SK-N-DZ (cell line): ENCODE measurements at places on chromosomes 1 and 21.
A peak's percentile ranks its signal among the peaks of the same experiment; 100 is the strongest.

DNA sequence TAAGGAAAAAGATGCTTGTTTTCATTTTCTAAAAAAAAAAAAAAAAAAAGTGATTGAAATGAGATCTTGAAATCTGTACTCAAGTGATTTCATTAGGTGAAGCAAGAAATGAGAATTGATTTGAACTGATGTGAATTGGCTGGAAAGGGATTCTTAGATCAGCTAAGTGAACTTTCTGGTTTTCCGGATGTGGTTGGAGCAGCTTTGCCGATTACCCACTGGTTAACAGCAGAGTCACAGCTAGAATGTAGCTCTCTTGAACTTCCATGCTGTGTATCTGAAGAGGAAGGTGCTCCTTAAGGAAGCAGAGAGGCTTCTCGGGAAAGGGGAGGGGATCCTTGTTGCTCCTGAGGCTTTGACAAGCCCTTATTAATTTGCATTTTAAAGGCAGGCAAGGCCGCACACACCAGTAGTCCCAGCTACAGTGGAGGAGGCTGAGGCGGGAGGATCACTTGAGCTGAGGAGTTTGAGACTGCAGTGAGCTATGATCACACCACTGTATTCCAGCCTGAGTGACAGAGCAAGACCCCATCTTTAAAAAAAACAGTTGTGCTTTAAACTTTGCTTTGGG is 28.7 kb upstream of the PWP2 start:
- DNase-seq = no peak

DNA sequence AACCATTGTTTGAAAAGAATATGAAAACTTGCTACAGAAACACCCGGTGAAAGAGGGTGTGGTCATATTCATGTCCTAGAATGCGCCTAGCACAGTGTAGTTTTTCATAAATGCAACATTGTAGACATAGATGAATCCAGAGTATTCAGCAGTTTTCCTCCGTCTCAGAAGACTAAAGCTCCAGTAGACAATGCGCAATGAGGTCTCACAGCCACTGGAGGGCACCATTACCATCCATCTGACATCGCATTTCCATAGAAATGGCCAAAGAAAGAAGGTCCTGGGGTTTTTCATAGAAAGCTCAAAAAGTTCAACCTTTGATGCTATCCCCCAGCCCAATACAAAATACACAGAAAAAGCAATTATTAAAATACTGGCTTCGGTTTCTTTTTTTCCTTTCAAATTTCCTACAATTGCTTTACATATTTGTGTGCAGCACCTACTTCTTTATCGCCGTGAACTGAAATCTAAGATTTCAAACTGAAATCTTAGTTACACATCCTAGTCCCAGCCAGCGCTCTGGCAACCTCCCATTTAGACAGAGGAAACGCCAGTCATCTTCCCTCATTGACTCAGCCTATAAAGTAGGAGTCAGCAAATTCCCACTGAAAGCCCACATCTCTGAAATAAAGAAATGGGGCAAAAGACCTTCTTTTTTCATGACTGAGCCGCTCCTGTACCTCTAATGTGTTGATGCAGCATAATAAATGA is 3.9 kb upstream of the CD58 start:
- peak; percentile 54 for DNase-seq

GRCh38 chr21:44524414-44525371 is 15.3 kb downstream of the KRTAP10-1 start:
- no peak for DNase-seq

- DNase-seq = no peak
Observed at GRCh38 chr1:201599548-201599947, 60.6 kb downstream of the NAV1 start.

- no peak for DNase-seq
Observed at GRCh38 chr1:63679589-63679988, 86.4 kb downstream of the PGM1 start.

- no peak for DNase-seq
Observed at GRCh38 chr1:219119839-219120238, 53.8 kb upstream of the LYPLAL1 start.

DNA sequence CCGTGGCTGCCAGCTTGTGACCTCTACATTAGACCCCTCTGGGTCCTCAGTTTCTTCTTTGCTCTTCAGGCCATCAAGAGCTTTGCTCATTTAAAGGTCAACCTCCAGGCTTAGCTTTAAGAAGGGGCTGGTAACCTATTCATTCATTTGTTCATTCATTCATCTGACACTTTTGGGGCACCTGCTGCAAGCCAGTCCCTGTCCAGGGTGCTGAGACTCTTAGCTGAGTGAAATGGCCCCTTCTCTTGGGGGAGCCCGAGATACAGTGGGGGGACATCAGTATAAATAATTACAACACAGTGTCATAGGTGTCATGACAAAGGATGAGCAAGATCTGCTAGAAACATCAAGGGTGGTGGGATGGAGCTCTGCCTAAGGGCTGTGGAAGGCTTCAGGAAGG is 10.5 kb upstream of the TTC4 start:
- no peak for DNase-seq

- no peak for DNase-seq
Observed at GRCh38 chr1:115744646-115745275, 23.8 kb downstream of the CASQ2 start.

DNA sequence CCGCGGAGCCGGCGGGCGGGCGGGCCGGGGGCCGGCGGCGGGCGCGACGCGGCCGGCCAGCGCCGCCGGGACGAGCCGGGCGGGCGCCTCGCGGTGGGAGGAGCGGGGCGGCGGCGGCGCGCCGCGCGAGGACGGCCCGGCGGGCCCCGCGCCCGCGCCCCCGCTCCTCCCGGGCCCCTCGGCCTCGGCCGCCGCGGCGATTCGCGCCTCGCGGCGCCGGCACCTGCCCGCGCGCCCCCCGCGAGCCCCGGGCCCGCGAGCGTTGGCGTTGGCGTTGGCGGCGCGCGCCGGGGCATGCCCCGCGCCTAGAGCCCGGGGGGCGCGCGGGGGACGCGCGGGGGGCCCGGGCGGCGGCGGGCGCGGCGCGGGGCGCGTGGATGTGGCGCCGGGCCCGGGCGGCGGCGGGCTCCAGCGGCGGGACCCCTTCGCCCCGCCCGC is at the start of gene SKI:
TSS of gene SKI (plus strand) at position 163 of the 438 bp plus-strand sequence. CDS start 448 bp downstream, outside the sequence.
- DNase-seq = no peak

- no peak for DNase-seq
Observed at GRCh38 chr1:234683861-234684632, 74.1 kb upstream of the IRF2BP2 start.

DNA sequence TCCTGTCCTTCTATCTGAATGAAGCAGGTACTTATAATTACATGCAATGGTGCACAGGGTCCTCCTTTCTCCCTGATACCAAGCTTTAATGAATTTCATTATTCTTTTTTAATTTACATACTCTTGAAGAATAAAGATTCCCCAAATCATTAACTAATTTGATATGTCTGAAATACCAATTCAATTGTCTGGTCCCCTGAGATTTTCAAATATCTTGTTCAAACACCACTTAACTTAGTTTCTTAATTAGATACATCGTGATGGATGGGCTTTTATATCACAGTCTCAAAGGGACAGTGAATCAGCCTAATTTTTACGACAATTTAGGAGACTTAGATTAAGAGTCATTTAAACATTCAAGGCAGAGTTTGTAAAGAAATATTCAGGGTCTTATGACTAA is 1054.6 kb downstream of the PLA2G4A start:
- no peak for DNase-seq

DNA sequence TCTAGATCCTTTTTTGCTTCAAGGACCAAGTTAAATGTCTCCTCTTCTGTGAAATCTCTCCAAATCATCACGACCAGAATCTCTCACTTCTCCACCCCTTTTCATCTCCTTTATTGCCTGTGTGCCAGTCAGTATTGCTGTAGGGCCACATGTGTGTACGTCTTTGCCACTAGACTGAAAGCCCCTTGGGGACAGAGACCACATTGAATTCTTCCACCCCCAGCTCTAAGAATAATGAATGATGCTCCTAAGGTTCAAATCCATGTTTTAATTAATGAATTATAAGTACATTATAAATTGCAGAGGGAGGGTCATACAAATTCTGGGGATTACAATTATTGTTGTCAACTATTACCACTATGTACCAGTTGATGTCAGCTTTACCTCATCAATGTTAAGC is 343.8 kb downstream of the USP25 start:
- DNase-seq = no peak

DNA sequence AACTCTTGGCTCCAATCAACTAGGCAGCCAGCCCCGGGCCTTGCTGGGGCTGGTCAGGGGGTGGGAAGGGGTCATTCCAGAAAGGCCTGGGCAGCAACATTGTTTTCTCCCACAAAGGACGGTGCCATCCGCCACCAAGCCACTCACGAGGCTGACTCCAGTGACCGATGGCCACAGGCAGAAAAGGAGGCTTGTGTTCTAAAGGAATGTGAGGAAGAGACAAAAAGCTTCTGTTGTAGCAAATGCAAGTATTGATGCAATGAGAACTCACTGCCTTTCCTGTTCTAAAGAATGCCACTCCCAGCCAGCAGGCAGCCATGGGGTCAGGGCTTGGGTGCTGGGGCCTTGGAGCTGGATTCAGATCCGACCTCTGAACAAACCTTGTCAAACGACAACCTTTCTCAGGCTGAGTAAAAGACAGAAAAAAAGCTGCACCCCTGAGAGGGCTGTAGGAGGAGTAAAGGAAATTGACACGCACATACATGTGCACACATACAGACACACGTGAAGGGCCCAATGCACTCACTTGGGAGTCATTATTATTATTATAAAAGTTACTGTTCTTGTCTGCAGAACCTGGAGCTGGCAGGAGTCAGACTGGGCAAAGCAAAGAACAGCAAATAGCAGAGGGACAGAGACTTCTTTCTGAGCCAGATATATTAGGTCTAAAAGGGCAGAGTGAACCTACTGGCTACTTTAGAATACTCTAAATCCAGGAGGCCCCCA is 13.9 kb upstream of the PRMT2 start:
- no peak for DNase-seq

GRCh38 chr1:55965981-55966461 is 613.3 kb downstream of the PLPP3 start:
- DNase-seq = no peak

- DNase-seq = no peak
Observed at GRCh38 chr1:9798236-9799130, 25.3 kb downstream of the CLSTN1 start.

- no peak for DNase-seq
Observed at GRCh38 chr1:212293579-212293978, 8.4 kb downstream of the PPP2R5A start.

GRCh38 chr21:41776778-41777177 is 9.9 kb upstream of the RIPK4 start:
- DNase-seq = no peak

DNA sequence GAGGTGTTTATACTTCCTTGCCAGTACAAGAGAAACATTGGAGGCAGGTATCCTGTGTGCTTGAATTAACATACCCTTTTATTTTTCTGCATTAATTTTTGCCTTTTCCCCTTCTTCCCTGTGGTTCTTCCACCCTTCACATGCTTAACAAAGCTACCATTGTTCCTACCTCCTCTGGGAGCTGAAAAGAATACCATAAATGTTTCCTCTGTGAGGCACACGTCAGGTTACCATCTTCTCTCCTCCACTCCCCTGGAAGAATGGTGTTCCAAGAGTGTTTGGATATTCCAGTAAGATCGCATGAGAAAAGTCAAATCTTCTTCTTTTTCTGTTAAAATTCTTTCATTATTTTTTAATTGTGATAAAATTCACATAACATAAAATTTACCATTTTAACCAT is 74.6 kb upstream of the MARK1 start:
- DNase-seq = no peak

DNA sequence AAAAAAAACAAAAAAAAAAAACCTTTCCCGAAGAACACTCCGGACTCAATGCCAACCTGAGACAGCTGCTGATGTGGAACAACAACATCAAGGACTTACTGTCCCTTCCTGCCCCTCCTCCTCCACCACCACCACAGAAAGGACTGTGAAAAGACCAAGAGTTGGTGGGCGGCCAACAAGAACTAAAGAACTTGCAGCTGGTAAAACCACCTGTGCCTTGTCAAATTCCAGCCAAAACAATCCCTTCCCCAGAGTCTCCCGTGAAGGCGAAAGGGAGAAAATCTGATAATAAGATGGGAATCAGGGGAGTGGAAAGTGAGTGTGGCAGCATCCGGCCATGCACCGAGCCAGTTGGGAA is 88.9 kb downstream of the PROX1 start:
- no peak for DNase-seq

DNA sequence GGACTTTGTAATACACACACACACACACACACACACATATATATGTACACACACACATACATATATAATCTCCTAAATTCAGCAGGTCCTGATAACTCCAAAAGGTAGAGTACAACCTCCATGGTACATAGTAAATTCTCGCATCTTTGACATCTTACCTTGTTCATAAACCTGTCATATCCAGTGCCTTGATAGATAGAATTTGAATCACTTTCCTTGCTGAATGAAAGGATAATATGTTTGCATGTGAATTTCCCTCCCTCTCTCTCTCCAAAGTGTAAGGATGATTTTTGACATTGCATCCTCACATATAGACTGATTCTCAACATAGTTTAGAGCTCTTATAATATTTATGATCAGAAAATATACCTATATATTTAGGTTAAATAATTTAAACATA is 567.1 kb upstream of the ADGRL2 start:
- no peak for DNase-seq

DNA sequence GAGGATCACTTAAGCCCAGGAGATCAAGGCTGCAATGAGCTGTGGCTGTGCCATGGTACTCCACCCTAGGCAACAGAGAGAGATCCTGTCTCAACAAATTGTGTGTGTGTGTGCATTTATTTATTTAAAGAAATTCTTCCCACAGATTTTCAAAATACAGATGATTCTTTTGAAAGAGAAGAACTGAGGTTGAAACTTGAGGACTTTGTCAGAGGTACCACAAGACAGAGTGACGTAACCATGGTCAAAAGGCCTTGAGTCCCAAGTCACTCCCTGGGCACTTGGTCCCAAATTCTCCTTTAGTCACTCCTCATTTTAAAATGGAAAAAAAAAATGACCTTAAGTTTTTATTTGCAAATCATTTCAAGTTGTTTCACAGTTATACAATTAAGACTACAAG is 57.4 kb downstream of the TIAM1 start:
- no peak for DNase-seq

DNA sequence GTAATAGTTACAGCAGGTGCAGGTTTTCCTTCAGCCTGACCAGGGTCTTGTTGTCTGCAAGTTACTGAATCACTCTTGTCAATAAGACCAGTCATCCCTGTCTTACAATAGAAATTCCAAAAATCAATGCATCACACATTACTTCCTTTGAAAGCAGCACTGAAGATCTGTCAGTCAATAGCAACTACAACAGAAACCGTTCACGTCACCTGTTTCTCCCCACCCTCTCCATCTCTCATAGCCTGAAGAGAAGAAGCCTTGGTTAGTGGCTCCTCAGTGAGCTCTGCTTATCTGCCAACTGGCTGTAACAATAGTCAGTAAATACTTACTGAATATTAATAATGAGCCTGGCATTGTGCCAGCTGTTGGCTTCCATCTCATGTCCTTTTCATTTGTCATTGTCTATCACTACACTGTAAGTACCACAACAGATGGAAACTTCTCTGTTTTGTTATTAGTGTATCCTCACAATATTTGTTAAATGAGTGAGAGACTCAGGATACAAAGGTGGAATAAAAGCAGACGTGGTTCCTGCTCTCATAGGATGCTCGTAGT is 195.2 kb downstream of the S1PR1 start:
- DNase-seq = no peak
